Hepatocyte (in vitro differentiated cells): ENCODE measurements at places on chromosomes 3 and 15. TPM values are rescaled to one million over a fixed set of nuclear protein-coding genes. Genes with fewer than 3 reads are reported as not detected.

DNA sequence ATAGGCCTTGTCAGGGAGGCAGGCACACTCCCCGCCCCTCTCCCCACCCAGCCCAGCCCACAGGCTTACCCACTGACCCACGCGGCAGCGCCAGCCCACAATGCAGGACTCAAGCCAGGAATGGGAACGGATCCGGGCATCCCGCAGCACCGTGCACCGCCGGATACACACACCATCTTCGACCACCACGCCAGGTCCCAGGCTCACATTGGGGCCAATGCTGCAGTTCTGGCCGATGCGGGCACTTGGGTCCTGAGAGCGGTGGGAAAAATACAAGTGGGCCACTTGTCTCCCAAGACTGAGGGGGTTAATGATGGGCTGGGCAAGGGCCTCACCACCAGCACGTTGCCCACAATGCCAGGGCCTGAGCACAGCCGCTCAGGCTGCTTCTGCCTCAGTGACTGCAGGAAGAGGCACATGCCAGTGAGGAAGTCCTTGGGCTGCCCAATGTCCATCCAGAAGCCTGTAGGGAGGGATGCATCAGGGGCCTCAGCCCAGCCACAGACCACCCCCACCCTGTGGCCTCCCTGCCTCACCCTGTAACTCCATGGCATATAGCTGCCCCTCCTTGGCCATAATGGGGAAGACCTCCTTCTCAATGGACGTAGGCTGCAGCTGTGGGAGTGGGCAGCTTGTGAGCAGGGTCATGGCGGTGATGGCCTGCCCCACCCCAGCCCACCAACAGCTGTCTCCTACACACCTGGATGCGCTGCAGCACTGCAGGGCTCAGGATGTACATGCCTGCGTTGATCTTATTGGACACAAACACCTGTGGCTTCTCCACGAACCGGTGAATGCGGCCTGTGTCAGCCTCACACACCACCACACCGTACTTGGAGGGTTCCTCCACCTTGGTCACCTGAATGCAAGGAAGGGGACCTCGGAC, 1.6 kb downstream of the GMPPB start:
- no peak overlapping the region for H3K27ac ChIP-seq
- H3K4me3 ChIP-seq = no peak overlapping the region
- peaks cover 25% of the 10 kb centered on the region for H3K4me1 ChIP-seq
- DNase-seq = no peak

- H3K36me3 ChIP-seq = no peaks in the 10 kb centered on the region
- DNase-seq = no peak
- H3K4me1 ChIP-seq = no peaks in the 10 kb centered on the region
- no peaks in the 10 kb centered on the region for H3K27me3 ChIP-seq
Observed at GRCh38 chr3:90128391-90128790, 1021.0 kb downstream of the EPHA3 start.

GNB4 gene
- 8.5 and 9.0 TPM in 2 replicates for polyA plus RNA-seq

DNA sequence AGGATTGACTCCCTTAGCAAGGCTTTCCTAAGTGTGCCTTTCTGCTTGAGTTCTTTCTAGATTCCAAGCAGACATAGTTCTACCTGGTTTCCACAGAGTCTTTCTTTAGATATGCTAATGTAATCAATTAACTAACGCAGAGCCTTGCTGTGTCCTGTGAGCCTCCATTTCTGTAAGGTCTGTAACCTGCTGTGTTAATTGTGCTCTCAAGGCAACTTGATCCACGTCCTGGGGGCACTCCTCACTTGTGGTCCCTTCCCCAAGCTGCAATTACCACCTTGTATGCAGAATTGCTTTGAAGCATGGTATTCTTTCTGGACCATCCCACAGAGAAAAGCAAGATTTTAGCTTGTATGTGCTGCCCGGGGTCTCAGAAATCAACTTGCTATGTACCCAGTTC, 29.5 kb upstream of the THSD4 start:
- H3K36me3 ChIP-seq = no peaks in the 10 kb centered on the region
- no peak overlapping the region for H3K27ac ChIP-seq
- H3K4me1 ChIP-seq = no peaks in the 10 kb centered on the region
- no peak overlapping the region for H3K4me3 ChIP-seq
- DNase-seq = no peak

CHST13 gene
- polyA plus RNA-seq = 50.2 and 54.6 TPM in 2 replicates

C15orf62 gene
- polyA plus RNA-seq = 0.77 and 0.97 TPM in 2 replicates

C3orf22 gene
- 0.19 TPM in 1 of 2 replicates, not detected in the other for polyA plus RNA-seq

ANKRD63 gene
- polyA plus RNA-seq = 0.47 and 1.2 TPM in 2 replicates
